ENCODE measurements at places on chromosomes 5 and 9.
A peak's percentile ranks its signal among the peaks of the same experiment; 100 is the strongest.

- no peak for DNase-seq
Observed at GRCh38 chr5:154444556-154445421, 1.0 kb upstream of the SAP30L start.

GRCh38 chr5:91528831-91529230, 145.7 kb upstream of the ARRDC3 start:
- no peak for DNase-seq

DNA sequence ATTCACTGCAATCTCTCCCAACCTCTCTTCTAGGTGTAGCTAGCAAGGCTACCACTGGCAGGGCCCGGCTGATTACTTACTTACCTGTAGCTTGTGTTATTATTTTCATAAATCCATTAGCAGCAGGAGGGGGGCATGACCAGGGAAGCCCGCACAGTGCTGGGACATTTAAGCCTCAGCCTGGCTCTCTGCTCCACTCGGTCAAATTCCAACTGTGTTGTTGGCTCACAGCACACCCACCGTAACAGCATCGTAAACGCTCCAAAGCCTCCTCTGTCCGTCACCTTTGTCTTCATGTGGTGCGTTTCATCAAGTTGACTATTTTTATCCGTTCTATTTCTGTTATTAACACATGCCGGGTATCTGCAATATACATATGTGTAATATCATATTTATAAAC, 264.7 kb downstream of the NSG2 start:
- DNase-seq, result no peak

GRCh38 chr5:149959406-149960236, 937 bp upstream of the SLC26A2 start:
- DNase-seq, result peak; percentile 45

GRCh38 chr9:121972501-121972981, 120.6 kb downstream of the TTLL11 start:
- peak; percentile 59 for DNase-seq

DNA sequence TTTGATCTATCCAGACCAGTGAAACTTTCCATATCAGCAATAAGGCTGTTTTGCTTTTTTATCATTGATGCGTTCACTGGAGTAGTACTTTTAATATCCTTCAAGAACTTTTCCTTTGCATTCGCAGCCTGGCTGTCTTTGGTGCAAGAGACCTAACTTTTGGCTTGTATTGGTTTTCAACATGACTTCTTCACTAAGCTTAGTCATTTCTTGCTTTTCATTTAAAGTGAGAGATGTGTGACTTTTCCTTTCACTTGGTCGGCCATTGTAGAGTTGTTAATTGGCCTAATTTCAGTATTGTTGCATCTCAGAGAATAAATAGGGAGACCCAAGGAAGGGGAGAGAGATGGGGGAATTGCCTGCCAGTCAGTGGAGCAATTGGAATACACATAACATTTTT, 26.4 kb upstream of the CMYA5 start:
- DNase-seq, result no peak

- no peak for DNase-seq
Observed at GRCh38 chr9:75422944-75423522, 334.7 kb downstream of the OSTF1 start.

- peak; percentile 1 for DNase-seq
Observed at GRCh38 chr5:114419959-114420358, 58.1 kb downstream of the KCNN2 start.

- no peak for DNase-seq
Observed at GRCh38 chr5:153342487-153342886, 148.0 kb upstream of the GRIA1 start.

DNA sequence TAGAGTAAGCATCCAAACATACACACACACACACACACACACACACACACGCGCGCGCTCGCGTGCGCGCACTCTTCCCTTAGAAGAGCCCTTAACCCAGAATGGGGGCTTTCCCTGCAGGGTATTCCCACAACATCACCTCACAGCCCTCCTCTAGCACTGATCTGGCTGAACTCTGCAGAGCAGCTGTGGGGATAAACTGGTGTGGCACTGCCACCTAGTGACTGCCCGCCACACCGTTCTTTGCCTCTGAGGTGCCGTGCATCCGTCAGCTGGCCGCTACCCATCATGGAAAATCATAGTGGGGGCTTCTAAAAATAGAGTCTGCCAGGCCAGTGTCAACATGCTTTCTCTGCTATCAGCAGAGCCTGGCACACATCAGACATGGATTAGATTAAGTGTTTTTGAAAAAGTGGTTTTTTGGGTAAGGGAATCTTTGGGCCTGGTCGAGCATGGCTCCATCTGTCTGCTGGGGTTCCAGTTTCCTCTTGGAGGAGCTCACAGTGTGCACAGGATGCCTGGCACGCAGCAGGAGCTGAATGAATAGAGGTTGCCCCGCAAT, 88.1 kb downstream of the KCNN2 start:
- DNase-seq, result peak; percentile 35

DNA sequence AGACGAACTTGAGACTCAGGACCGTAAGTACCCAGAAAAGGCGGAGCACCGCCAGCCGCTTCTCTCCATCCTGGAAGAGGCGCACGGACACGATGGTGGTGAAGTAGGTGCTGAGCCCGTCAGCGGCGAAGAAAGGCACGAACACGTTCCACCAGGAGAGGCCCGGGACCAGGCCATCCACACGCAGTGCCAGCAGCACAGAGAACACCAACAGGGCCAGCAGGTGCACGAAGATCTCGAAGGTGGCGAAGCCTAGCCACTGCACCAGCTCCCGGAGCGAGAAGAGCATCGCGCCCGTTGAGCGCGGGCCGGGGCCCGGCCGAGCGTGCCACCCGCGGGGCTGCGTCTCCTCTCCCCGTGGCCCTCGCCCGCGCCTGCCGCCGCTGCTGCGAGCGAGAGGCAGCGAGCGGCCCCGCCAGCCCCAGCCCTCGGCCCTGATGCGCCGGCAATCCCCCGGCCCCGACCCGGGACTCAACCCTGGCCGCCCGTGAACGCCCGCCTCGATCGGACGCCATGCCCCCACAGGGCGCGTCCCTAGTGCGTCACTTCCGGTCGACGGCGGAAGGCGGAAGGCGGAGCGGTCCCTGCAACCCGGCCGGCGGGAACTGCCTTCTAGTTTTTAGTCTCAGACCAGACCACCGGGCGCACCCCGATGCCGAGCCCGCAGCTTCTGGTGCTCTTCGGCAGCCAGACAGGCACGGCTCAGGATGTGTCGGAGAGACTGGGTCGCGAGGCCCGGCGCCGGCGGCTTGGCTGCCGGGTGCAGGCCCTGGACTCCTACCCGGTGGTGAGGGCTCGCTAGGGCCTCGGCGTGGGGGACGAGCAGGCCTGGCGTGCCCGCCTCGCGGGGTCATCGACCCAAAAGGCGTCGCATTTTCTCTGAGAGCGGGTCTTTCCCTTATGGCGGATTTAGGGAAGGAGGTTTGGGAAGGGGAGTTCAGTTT, at the start of the genes NDOR1 and TMEM203:
Gene NDOR1, plus strand, starts transcription at position 575 of the 944 bp plus-strand sequence. Its CDS starts 78 bp downstream, at position 653.
Gene TMEM203, minus strand, starts transcription at position 523 of the 944 bp plus-strand sequence. Its CDS starts 234 bp downstream, at position 289.
- DNase-seq, result peak; percentile 69

- DNase-seq, result no peak
Observed at GRCh38 chr9:81156381-81156780, 533.0 kb downstream of the TLE1 start.

DNA sequence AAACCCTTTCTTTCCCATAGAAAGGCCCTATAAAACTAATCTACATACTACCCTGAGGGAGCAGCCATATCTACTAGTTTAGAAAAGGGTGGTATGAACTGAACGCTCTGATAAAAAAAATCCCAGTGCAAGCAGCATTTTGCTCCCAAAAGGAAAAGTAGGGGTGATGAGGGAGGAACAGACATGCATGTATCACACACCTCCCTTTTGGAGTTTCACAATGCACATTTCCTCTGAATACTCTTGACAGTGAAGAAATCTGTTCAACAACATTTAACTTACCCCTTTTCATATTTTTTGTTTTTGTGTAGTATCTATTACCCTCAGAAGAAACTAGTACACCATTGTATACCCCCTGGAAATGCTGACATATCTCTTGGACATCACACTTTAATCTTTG, 411.4 kb downstream of the MAT2B start:
- no peak for DNase-seq

DNA sequence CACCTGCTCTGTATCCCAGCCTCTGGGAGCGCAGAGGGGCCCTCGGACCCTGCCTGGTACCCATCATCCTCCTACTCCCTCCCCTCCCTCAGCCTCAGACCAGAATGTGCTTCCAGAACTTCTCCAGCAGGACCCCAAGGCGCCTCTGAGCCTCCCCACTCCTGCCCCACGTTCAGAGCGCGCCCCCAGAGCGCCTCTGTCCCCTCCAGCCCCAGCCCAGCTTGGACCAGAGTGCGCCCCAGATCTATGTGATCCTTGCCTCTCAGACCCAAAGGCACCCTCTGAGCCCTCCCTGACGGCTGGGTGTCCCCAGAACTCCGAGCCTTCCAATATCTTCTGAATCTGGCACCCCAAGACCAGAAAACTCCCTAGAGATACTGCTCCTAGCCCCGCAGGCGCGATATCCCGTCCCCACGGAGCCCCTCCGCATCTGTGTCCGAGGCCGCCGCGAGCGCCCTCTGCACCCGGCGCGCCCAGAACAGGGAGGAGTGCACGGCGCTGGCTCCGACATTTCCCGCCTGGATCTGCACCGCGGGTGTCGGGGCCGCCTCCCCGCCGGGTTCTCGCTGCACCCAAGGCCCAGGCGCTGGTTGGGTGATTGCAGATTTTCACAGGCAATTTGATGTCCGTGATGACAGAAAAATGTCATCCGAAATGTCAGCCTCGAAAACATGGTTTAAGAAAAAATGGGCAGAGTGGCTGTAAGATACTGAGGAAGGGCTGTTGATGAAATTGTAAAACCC, 522 bp downstream of the BHMT start:
- no peak for DNase-seq

DNA sequence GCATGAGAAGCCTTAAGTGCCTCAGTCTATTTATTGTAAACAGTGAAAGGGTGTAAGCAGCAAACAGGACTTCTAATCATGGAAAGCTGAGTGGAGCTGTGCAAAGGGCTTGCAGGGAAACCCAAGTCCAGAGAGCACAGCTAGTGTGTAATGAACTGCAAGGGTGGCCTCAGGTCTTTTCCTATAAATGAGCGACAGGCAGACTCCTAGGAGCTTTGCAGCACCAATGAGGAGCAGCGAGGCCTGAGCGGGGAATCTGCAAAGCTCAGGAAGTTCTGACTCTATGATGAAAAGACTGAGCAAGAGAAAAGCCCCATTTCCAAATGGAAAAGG, 250.1 kb upstream of the MAP3K1 start:
- no peak for DNase-seq

GRCh38 chr5:67306965-67307607, 110.5 kb upstream of the CD180 start:
- peak; percentile 57 for DNase-seq

DNA sequence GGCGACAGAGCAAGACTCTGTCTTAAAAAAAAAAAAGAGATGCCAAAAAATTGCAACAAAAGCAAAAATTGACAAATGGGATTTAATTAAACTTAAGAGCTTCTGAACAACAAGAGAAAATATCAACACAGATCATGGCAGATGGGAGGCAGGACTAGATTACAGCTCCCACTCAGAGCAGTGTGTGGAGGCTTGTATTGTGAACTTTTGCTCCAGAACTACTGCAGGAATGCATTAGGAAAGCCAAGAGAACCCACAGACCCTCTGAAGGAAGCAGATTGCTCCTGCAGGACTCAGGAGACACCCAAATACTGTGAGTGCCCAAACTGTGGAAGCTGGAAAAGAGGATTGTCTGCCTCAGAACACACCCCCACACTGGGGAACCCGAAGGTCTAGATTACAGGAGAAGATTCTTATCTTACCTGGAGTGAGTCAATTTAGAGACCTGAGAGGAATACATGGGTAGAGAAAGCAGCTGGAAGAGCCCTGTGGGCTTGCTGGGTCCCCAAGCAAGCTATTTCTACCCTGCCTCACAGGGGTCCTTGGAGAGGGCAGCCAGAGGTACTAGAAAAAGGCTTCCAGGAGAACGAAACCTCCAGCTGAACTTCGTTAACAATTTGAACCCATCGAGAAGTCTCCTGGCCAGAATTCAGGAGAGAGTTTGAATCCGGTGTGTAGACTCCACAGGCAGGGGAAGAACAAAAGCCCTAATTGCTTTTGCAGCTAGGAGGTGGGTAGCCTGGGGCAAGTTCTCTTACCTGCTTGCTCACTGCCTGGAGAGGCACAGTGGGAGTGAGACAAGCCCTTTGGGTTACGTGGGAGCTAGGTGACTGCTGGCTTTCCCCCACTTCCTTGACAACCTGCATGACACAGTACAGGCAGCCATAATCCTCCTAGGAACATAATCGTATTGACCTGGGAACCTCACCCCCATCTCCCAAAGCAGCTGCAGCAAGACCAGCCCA, 593.4 kb upstream of the RGMB start:
- peak; percentile 5 for DNase-seq

DNA sequence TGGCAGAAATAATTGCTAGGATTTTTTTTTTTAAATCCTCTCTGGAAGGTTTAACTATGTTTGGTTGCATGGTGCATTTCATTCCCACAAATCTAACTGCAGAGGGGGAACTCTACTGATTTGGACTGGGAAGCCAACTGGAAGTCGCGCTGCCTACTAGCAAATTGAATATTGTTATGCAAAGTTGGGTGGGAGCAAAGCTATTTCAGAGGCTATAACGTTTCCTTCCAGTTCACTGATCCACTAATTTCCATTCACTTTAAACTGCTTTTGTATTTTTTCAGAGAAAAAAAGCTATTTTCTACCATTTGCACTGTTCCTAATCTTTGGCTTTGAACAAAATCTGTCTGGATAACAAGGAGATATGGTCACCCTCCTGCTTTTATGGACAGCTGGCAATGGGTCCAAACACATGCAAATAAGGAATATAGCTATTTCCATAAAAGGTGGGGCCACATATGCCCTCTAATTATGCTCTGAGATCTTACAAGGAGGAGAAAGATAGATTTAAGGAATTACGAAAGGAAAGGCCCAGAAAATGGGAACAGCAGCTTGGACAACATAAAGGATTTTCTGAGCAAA, 40.1 kb downstream of the MACIR start:
- no peak for DNase-seq

- no peak for DNase-seq
Observed at GRCh38 chr5:34511915-34512314, 144.2 kb upstream of the RAI14 start.

- peak; percentile 93 for DNase-seq
Observed at GRCh38 chr5:167870055-167870454, 421.4 kb upstream of the WWC1 start.

- DNase-seq, result peak; percentile 72
Observed at GRCh38 chr9:129383561-129384490, 205.8 kb upstream of the IER5L start.

DNA sequence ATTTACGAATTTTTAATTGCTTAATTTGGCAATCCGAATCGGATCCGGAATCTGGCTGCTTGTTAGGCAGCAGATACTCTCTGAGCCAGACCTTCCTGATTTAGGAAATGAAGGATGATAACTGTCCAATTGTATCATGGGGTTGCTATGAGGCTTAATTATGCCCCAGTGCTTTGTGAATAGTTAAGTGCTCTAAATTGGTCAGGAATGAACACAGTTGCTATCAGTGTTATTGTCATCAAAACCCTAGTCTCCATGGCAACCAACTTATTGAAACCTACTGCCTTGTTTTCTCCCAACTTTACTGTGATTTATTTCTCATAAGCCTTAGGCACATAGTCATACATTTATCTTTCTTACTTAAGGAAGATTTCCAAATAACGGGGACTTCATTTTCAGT, 47.9 kb downstream of the MAMDC2 start:
- no peak for DNase-seq

- no peak for DNase-seq
Observed at GRCh38 chr9:134282138-134282650, 44.1 kb upstream of the RXRA start.

GRCh38 chr5:75608870-75609269, 2.4 kb upstream of the ANKDD1B start:
- no peak for DNase-seq

GRCh38 chr5:137201876-137202275, 297.2 kb downstream of the SPOCK1 start:
- peak; percentile 92 for DNase-seq

Measured in AG10803 (cell line).